CD4-positive, alpha-beta T cell treated with Interleukin-17A for 1 hour (primary cell): ENCODE measurements at places on chromosomes 6 and 20.

DNA sequence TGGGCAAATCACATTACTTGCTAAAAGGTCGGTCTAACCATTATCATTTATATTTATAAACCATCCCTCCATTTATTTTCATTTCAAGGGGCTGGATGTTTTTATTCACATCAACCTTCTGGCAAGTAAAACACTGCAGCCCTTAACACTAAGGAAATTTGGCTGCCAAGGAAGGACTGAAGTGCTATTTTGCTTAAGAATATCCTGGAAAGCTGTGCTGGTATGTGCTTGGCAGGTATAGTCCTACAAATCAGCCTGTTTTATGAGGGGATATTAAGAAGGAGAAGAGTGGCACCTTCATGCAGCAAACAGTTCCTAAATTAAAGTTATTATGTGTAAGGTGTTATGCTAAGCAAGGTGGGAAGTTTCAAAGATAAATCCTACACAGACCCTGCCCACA is 9.8 kb downstream of the PHACTR2 start:
- DNase-seq: no peak

- DNase-seq: no peak
These were observed 187.1 kb downstream of the MYLK4 start for GRCh38 chr6:2563635-2564034.

- no peak for DNase-seq
These were observed 258.2 kb downstream of the QKI start for GRCh38 chr6:163672710-163673109.

DNA sequence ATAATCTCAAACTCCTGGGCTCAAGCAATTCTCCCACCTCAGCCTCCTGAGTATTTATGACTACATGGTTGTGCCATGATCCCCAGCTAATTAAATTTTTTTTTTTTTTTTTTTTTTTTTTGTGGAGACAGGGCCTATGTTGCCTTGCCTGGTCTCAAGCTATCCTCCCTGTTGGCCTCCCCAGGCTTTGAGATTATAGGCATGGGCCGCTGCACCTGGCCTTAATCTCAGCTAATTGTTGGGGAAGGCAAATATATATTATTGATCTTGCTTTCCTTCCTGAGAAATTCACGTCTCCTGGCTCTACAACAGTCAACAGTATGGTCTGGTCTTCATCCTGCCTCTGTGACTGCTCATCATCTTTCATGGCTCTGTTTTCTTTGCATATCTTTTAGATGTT is 20.1 kb downstream of the PCMT1 start:
- no peak for DNase-seq

DNA sequence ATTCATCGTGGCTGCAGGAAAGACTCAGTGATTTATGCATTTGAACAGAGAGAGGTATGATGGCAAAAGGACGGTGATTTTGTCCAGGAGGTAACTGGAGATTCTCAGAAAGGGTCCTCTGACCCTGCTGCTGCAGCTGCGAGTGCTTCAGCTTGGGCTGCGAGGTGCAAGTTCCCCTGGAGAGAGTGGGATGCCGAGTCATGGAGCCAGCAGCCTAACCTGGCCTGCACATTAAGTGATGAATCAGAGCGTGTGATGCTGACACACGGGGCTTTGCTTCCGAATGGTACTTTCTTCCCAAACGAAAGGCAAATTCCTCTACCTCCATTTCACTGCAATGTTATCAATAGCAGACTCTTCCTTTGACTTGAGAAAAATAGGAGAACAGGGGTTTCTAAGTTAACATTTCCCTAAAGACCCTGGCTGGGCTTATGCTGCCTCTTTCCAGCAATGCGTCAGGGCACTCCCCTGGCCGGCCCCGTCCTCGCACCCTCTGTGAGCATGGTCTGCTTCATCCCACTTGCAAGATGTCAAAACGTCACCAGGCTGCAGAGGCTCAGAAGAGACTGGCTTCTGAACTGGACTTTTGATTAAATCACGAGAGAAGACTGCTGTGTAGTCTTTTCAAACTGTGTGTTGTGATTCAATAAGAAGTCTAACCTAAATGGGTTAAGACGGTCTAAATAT is 628.0 kb upstream of the AGPAT4 start:
- no peak for DNase-seq

DNA sequence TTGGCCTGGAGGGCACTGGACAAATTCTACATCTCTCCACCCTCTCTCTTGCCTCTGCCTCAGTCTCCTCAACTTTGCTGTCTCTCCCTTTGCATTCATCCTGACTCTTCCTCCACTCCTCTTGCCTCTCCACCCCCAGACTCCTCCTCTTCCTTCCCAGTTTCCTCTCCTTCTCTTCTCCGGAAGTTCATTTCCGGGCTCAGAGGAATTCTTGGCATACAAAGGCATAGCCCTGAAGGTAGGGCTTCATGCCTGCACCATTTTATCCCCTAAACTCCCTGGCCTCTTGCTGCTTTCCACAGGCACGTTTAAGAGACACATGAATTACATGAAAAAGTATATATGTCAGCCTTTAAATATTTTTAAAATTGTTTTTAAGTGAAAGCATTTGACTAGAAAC is 10.6 kb downstream of the BFSP1 start:
- DNase-seq: no peak

DNA sequence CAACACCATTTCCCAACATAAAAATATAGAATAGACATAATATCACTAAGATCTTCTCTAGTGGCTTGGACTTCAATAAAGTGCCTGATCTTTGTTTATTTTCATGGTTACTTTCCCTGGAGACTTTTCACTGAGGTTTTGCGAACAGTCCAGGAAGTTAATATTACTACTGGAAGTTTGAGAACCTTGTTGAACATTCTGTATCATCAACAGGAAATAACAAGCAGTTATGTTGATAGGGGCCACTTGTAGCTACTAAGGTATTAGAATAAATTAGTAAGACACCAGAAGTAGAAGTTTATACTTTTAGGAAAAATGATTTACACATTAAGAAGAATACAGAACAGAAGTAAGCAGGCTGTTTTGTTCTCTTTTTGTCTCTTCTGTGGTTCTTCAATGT is 180.2 kb downstream of the TFAP2B start:
- DNase-seq: no peak

GRCh38 chr6:33477864-33478263 is 23.5 kb downstream of the ZBTB9 start:
- DNase-seq: no peak

DNA sequence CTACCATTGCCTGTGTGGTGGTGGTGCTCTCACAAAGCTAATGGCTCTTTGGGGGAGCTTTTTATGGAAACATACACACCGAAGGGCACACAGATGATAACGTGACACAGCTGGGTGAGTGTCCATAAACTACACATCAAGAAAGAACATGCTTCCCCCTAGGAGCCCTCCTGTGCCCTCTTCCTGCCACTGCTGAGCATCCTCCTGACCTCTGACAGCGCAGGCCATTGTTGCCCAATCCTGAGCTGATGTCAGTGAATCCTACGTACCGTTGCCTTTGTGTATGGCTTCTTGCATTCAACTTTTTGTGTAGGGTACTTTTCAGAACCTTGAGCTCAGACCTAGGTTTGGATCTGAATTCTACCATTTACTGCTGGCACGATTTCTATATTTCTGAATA is 65.8 kb upstream of the SLC22A1 start:
- DNase-seq: no peak

DNA sequence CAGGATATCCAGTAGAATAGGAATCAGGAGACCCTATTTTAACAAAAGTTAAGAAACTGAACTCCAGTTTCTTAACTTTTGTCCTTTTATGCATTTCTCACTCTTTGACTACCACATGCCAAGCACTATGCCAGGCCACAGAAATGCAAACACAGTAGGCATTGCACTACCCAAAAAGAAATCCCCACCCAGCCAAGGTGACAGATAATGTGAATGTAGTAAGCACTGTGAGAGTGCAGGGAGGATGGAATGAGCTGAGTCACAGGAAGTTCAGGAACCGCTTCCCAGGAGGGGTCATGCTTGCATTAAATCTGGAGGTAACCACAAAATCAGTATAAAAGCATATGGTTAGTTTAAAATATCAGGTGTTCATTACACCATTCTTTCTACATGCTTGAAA is 20.1 kb upstream of the FAM83C start:
- no peak for DNase-seq

DNA sequence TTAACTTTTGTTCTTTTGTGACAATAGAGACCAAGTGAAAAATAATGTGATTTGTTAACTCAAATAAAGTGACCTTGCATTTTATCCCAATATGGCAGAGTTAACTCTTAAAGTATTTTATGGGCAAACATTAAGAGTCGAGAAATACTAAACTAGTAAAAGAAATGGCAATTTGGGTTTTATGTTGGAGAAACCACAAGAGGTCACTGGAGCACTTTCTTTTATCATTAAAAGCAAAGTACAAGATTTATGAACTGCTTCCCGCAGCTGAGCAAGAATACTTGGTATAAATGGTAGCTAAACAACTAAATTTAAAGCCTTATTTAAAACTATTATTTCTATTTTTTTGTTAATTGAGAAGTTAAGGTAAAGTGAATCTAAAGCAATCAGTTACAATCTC is 33.5 kb upstream of the MCM9 start:
- DNase-seq: peak; percentile 11

DNA sequence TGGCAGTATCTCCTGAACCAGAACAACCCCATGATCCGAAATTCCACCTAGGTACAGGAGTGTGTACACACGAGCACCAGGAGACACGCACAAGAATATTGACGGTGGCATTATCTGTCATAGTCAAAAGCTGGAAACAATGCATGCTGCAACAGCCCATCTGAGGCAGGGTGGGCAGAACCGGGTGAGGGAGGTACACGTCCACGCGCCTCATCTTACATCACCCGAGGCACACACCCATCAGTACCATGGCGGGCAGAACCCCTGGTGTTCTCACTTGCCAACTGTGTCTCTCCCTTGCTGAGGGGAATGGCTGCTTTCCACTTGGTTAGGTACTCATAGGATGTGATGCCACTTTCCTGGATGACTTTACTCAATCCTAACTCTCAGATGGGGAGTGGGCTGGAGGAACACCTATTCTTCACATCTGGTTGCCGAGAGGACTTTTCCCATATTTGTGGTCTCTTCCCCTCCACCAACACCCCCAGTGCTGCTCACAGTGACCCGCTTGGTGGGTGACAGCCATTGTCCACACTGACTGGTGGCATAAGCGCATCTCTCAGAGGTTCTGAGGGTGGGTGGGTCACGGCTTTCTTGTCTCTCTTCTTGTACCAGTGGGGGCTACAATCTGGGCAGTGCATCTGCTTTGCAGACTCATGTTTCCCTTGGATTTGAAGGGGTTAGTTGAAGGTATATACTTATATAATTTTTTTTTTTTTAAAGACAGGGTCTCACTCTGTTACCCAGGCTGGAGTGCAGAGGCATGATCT is 13.5 kb downstream of the PPP1R3G start:
- no peak for DNase-seq

DNA sequence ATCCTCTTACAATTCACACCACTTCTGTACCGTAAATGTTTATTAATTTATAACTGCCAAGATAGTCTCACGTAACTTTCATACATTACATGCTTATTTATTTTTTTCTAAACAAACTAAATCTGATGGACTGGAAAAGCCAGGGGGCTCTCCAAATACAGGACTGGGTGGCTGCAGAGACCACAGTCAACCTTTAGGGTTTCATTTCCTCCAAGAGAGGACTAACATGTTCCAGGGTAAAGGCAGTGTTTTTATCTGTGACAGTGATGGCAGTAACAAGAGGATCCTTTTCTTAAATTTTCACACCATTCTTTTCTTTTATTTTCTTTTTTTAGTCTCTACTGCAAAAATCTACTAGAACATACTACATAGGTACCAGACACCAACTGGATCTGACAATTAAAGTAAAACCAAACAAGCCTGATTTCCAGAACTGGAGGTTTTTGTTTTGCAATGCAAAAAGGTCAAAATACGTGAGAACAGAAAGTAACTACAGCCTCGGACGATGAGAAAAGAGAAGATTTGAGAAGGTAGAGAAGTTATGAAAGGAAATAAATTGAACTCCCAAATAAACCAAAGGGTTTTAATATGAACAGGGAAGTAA is 1.2 kb downstream of the LMBRD1 start:
- DNase-seq: no peak

DNA sequence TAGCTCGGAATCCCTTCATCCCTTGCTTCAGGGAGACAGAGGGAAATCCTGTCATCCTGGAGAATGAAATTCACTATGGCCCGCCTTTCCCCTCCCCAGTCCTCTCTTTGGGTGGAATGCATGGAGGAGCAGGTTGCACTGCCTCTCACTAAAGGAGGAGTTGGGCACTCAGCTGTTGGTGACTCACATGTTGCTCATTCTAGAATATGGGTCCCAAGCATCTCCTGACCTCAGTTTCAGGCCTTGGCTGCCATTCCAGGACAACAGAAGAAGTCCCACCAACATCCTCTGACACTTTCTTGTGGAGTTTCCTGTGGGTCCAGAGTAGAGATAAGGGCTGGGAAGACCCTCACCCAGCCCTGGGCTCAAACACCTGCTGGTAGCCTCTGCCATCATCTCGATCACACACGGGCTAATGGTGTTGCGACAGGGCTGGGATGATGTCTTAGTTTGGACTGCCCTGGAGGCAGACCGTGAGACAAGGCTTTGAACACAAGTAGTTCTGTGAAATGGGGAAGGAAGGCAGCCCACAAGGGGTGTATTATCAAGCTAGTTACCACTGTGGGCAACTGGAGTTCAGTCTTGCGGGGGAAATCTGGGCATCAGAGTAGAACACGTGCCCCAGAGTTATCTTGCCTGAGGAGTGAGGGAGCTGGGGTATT is 52.4 kb upstream of the RNF24 start:
- DNase-seq: no peak

DNA sequence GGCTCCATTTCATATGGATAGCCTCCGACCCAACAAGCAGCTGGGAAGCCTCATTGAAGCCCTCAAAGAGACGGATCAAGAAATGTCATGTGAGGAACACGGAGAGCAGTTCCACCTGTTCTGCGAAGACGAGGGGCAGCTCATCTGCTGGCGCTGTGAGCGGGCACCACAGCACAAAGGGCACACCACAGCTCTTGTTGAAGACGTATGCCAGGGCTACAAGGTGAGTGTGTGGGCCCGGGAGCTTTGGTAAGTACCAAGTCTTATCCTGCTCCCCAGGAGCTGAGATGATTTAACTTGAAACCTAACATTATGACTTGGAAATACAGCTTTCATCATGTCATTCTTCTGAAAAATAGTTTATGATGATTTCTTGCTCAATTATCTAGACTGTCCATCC is 4.1 kb downstream of the TRIM38 start:
- DNase-seq: no peak

- DNase-seq: no peak
These were observed 467.8 kb downstream of the PTPRT start for GRCh38 chr20:42721923-42722322.

- DNase-seq: no peak
These were observed 33.6 kb downstream of the CDK19 start for GRCh38 chr6:110781522-110782214.

DNA sequence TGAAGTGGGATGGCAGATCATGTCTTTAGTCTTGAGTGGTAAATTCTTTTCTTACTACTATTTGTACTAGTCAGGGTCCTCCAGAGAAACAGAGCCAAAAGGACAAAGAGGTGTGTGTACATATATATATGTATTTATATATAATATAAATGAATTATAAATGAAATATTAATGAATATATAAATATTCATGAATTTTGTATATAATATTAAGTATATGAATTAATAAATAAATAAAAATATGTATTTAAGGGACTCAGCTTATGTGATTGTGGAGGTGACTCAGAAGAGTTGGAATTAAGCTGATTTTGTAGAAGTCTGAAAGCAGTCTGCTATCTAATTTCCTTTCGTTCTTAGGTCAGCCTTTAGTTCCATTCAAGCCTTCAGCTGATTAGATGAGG is 265.3 kb upstream of the MMS22L start:
- no peak for DNase-seq

GRCh38 chr6:168153553-168153952 is 74.5 kb upstream of the FRMD1 start:
- DNase-seq: no peak

- DNase-seq: no peak
These were observed 596.0 kb downstream of the EPM2A start for GRCh38 chr6:145139140-145139850.
